ENCODE measurements at places on chromosomes 11 and 22.

DNA sequence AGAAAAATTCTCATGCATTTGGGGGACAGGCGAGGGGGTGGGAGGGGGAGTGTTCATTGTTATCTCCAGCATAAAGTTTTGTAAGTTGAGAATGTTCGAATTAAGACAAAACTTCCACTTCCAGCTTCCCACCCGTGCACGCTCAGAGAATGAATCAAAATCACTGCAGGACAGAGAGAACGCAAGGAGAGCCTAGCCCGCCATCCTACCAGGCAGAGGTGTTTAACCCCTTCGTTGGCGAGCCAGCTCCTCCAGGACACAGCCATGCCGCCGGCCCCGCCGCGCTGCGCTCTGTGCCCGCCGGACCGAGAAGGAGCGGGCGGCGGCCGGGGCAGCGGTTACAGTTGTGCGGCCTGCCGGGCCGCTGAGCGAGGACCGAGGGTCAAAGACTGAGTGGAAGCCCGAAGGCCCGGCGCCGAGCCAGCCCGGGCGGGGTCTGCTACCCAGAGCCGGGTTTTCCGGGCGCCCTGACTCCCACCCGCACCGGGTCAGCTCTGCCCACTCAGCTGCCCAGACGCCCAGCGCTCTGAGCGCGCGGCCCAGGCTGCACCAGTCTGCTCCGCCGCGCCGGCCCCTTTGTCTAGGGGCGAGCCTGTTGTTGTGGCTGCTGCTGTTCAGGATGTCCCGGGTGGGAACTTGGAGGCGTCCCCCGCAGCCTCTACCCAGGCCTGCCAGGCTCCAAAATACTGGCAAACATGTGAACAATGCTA, at the start of gene NOX4:
Gene NOX4 (minus strand): TSS at position 395 of the 710 bp plus-strand sequence. CDS start 129 bp downstream, at position 266.
- DNase-seq: no peak

- DNase-seq: no peak
Measured at GRCh38 chr11:15830741-15831428, 525.5 kb downstream of the SOX6 start.

DNA sequence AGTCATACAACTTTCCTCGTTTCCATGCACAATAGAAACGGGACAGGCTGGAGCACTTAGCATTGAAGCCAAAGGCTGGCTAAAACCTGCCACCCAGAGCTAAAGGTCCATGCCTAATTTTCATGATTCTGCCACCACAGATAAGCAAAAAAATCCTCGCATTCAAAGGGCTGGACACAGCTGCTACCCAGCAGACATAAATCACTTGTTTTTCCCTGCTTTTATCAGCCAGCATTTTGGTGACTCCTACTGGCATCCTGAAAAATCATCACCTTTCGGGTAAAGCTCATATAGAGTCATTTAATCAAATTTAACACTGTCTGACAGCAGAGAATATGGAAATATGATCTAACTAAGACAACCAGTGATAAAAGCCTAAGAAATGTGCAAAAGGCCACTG, 37.9 kb downstream of the ALG9 start:
- no peak for DNase-seq

GRCh38 chr11:33191467-33191866, 30.2 kb upstream of the CSTF3 start:
- no peak for DNase-seq

- DNase-seq: peak; percentile 22
Measured at GRCh38 chr11:119222308-119222707, 16.2 kb downstream of the CBL start.

DNA sequence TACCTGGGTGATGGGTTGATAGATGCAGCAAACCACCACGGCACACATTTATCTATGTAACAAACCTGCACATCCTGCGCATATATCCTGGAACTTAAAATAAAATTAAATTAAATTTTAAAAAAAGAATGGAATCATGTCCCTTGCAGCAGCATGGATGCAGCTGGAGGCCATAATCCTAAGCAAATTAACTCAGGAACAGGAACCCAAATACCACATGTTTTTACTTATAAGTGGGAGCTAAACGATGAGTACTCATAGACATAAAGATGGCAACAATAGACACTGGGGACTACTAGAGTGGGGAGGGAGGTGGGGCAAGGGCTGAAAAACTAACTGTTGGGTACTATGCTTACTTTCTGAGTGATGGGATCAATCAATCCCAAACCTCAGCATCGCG, 40.9 kb downstream of the CWC15 start:
- no peak for DNase-seq

GRCh38 chr11:18927550-18928322, 11.5 kb downstream of the MRGPRX1 start:
- DNase-seq: no peak

DNA sequence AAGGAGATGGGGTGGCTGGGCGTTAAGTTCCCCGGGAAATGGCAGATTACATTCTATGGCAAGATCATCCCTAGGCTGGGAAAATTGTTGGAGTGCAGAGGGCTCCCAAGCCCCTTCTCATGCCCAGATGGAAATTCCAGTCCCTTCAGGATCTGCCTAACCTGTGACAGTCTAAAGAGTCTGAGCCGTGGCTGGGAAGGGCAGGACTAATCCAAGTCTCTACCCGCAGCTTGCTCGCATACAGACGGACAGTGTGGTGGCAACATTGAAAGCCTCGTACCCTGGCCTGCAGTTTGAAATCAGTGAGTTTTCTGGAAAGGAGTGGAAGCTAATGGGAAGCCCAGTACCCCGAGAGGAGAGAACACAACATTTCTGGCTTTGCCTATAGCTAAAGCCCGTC, 3.7 kb downstream of the HMBS start:
- no peak for DNase-seq
